AG08396 (cell line): ENCODE measurements at places on chromosomes 6 and 20.

GRCh38 chr6:106156863-106157262, 70.7 kb downstream of the PRDM1 start:
- no peak for DNase-seq

- peak; percentile 78 for DNase-seq
Measured at GRCh38 chr6:2739335-2739734, 11.4 kb downstream of the MYLK4 start.

- DNase-seq = no peak
Measured at GRCh38 chr6:13273931-13274706, 54.2 kb downstream of the TBC1D7 start.

DNA sequence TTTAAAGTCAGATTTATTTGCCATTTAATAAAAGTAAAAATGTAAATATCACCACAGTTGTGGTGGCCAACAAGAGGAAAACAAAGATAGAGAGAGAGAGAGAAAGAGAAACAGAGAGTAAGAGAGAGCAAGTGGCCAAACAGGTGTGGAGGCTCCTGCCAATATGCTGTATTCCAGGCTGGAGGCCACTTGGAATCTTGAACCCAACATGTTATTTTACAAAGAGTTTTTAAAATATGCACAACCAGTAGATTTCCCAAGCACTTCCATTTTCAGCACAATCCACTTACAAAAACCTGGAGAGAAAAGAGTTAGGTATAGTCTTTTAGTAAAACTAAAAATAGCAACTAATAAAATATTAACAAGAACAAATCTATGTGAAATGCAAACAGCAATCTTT, 1323.1 kb upstream of the CITED2 start:
- DNase-seq = no peak

DNA sequence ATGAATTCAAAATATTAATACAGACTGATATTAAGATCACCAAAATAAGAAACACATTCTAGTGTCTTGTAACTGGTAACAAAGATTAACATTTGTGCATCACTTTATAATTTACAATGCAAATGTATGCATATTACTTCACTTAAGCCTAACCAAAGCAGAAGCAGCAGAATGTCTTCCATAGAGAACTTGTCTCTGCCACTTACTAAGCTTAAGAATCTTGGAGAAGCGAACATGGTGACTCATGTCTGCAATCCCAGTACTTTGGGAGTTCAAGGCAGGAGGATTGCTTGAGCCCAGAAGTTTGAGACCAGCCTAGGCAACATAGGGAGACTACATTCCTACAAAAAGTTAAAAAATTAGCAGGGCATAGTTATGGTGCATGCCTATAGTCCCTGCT, 18.8 kb downstream of the AK9 start:
- no peak for DNase-seq
